ENCODE measurements at places on chromosomes 2 and 18.

GRCh38 chr2:96400049-96401000 is 64.8 kb downstream of the NCAPH start:
- DNase-seq = peak; percentile 39

DNA sequence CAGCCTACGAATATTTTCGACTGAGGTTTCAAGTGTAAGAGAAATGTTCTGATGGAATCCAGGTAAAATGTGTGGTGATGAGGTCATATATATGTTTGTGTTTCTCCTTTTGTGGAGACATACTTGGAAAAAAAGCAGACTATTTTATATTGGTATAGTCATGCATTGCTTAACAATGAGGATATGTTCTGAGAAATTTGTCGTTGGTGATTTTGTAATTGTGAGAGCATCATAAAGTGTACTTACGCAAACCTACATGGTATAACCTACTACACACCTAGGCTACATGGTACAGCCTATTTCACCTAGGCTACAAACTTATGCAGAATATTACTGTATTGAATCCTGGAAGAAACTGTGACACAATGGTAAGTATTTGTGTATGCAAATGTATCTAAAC is 1849.9 kb upstream of the CELF4 start:
- no peak for DNase-seq

DNA sequence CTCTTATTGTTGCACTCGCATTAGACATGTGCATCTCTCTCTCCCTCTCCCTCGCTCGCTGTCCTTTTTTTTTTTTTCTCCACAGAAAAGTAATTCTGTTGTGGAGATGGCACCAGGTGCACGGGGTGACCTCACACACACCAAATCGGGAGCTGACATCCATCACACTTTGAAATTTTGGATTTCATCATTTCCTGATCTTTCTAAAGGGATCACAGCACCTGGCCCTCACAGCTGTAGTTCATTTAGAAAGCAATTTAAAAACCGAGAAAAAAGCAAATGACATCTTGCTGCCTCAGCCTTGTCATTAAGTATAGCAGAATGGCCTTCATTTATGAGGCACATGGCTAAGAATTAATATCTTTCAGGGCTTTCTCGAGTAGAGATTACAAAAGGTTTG is 717.2 kb downstream of the RNF144A start:
- peak; percentile 91 for DNase-seq

DNA sequence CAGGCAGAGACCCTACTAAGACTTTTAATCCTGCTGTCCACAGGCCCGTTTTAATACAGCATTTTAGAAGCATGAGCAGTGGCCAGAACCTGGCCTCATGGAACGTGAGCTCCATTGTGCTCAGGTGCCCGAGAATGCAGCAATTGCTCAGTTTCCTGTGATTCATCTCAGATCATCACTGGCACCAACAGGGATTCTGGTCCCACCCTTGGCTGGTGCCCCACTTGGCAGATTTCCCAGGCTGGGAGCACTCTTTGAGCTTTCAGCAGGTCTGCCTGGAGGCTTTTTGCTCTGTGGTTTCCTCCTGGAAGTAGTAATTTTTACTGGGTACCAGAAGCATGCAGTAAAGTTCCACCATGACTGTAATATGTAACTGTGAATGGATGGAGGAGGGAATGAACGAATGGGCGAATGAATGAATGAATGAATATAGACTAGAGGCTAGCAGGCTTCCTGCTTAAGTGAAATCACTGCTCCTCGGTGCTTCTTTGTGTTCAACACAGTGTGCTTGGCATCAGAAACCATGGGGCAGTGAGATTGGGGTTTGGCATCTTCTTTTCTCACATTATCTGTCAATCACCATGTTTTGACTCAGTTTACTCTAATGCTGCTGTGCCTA is 312.9 kb downstream of the PRKCE start:
- DNase-seq = peak; percentile 14

GRCh38 chr18:44848644-44849335 is 168.1 kb downstream of the SETBP1 start:
- DNase-seq = peak; percentile 75

GRCh38 chr2:191266201-191266600 is 21.0 kb downstream of the MYO1B start:
- DNase-seq = no peak

GRCh38 chr2:176192351-176192750 is 3.9 kb downstream of the HOXD1 start:
- no peak for DNase-seq

DNA sequence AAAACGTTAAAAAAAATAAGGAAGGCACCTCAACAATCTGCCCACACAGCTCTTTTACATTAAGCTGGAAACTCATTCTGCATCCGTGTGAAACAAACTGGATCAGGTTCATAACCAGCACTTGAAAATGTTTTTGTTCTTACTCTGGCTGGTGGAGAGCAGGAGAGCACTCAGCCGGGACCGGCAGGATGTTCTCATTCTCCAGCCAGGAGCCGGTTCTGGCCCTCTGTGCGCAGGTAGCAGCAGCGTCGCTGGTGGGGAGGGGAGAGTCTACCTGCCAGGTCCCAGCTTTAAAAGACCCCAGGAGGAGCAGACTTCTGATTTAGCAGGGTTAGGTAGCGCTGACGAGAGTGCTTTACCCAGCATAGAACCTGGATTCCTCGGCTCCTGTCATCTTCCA is 834.9 kb upstream of the SALL3 start:
- no peak for DNase-seq

DNA sequence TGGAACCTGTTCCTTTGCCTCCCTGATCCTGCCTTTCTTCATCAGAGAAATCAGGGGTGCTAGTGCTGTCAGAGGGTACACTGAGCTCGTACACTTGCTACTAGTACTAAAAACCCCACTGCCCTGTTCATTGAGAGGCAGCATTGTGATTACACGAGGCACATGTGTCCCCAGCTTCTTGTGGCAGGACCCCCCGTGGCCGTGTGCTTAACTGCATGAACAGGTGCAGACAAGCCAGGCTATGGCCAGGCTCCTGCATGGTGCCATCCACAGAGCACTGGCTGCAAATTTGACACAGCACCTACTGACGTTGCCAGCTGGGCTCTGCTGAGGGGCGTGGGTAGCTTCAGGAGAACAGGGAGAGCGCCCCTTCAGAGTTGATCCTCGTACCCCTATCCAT is 248.4 kb downstream of the GLI2 start:
- no peak for DNase-seq

- no peak for DNase-seq
These were observed 60.6 kb downstream of the CYB5A start for GRCh38 chr18:74230922-74231714.

DNA sequence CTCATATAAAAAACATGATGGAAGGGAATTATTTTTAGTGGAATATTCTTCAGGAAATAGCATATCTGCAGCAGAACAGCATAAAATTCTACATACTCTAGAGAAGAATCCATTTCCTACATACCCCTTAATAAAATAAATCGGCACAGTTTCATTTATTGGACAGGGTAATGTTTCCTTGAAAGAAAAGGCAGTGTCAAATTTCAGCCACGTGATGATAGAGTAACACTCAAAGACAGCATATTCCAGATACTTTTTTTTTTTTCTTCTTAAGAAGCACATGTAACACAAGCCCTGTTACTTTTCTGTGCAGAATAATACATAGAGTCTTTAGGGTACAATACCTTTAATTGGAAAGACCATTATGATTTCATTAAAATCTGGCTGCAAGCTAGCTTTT is 204.4 kb downstream of the SRBD1 start:
- DNase-seq = peak; percentile 69

- no peak for DNase-seq
These were observed 24.2 kb downstream of the LMAN2L start for GRCh38 chr2:96715658-96716057.

DNA sequence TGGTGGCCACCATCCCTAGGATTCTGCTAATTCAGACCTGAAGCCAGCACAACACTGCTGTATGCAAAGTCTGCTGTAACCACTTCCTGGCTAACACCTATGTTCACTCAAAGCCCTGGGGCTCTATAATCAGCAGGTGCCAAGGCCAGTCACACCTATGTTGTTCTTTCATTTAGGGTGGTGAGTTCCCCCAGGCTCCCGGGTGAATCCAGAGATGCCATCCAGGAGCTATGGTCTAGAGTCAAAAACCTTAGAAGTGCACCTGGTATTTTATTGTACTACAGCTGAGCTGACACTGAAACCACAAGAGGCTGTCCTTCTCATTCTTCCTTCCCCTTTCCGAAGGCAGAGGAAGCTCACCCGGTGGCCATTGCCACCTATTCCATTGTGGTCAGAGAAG is 46.2 kb upstream of the CCDC141 start:
- DNase-seq = no peak

DNA sequence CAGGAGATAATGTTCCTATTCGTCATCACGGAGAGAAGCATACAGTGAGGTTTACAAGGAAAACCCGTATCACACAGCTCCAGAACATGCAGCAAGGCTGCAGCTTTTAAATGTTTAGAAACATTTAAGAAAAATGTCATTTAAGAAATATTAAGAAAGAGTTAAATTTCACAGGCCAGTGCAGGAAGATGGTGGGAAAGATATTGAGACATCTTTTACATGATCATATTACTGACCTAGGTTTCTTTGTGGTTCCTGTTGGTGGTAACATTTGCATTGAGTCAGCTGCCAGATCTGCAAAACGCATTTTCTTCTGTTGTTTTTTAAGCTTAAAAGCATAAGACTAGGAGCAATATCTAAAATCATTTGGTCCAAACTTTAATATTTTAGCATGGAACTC is 44.9 kb downstream of the CPO start:
- DNase-seq = no peak

DNA sequence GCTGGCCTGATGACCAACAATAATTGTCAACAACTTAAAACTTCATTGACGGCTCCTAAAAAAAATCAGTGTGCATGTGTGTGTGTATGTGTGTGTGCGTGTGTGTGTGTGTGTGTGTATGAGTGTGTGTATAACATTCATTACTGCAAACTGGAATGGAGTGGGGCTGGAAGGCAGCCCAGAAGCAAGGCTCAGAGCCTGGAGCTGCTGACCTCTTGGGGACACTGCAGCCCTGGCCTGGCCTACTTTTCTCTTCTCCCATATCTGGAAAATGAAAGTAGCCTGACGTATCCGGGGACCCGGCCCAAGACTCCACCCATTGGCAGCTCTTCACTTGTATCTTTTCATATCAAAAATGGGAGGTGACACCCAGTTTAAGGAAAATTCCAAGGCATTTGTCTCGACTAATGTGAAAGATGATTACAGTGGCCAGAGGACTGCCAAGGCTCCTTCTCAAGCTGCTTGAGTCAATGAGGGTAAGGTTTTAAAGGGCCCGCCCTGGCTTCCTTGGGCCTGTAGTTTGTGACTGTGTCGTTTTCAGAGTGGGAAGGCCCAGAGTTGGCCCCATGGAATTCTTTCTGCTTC is 72.4 kb upstream of the IL1R1 start:
- no peak for DNase-seq

DNA sequence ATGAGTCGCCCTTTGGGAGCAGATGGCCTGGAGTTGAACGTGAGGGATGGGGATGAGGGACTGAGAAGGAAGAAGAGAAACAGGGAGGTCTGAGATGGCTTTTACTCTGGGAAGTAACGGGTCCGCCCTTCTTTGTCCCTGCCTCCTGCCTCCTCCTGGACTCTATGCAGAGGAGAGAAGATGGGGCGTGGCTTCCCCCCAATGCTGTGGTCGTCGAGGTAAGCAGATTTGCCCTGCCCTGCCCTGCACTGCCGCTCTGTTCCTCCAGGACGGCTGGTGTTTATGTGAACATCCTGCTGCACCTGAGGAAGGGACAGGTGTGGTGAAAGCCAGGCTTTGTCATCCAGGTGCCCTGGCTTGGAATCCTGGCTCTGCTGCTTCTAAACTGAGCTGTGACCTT is 13.5 kb upstream of the NTSR2 start:
- no peak for DNase-seq

GRCh38 chr2:71505086-71505769 is 51.9 kb downstream of the DYSF start:
- peak; percentile 87 for DNase-seq

GRCh38 chr18:58998401-58999203 is 133.9 kb downstream of the ZNF532 start:
- DNase-seq = no peak

DNA sequence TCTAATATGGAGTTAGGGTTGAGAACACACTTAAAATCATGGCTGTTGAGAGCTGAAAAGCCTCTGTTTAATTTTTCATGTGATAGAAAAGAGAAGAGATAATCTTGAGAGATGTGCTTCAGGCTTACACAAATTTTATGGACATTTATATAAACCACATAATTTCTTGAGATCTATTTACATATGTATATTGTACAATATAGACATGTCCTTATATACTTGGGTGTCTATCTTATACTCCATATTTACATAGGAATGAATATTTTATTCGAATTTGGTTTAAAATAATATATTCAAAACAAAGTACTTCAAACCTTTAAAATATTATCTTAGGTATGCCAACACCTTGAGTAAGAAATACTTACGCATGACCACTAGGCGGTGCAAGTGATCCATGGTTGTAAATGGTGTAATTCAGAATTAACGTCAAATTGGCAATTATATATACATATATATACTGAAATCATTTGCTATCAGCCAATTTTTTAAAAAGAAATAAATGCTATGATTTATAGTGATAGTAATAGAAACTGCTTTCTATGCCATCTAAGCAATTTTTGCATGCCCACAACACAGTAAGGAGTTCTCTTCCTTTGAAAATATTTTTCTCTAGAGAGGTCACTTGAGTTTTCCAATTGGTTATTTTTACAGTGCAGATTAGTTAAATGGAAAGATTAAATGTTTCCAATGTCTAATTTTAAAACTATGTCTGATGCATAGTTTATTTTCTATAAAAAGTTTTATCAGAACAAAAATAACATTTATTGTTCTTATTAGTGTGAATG is 37.6 kb upstream of the SPAG16 start:
- DNase-seq = peak; percentile 65

DNA sequence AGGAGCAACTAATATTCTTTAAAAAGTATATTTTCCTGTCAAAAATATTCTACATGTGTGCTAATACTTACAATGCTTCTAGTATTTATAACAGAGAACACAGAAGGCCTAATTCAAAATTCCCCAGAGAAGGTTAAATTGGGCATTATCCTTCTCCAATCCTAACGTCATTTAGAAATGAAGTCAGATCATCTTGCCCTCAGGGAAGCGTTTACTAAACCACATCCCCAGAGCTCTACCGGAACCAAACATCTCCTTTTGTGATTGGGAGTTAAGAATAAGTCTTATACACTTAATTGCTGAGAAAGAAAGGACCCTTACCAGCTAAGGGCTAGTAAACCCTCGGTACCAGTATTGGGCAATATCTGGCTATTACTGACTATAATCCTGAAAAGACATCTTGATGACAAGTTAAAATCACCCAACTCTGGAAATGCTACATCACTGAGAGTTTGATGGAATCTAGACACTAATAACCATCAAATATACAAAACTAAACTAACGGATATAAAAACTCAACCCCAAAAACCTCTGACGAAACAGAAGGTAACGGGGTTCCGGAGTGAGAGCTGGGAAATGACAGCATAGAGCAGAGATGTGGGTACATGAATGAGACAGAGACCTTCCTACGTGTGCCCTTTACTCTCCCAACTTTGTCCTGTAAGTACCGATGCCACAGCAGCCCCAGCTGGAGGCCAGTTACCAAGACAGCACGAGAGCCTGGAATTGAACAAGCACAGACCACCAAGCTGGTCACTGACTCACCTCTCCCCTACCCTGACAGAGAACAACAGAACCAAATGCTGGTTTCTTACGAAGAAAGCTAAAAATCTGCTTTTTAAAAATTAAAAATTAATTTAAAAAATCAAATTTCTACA is 35.0 kb downstream of the WDSUB1 start:
- DNase-seq = no peak
